ENCODE measurements at places on chromosomes 12 and 14. TPM values are rescaled to one million over a fixed set of nuclear protein-coding genes. Genes with fewer than 3 reads are reported as not detected.

RBM19 gene
- 39.4 TPM for total RNA-seq

SMCO3 gene
- total RNA-seq = not detected

DNA sequence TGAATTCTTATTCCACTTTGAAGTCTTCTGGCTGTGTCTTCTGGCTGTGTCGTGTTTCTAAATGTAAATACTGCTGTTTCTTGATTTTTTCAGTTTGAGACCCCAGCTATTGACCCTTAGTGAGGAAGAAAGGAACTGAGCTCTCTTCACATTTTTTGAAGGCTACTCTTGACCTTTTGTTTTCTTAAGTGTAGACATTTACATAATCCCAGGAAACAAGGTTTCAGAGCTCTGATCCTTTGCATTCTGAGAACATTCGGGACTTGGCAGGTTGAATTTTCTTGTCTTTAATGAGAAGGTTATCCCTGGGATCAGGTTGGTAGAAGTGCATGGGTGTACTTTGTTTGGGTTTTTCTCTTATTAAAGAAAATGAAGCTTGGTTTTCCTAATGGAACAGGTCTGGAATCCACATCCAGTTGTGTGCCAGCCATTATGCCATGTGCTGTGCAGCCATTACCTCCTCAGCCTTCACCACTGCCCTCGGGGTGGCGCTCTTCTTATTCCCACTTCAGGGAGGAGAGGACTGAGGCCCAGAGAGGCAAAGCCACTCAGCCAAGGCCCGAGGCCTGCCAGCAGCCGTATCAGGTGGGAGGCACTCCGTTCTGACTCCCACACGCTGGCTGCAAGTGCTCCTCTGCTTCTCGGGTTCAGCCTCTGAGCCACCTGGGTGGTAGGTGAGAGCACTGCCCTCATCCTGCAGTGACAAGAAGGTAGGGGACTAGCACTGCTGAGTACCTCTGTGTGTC lies 120.9 kb downstream of the BEGAIN start:
- H3K4me3 ChIP-seq = no peak overlapping the region
- no peak overlapping the region for H3K27ac ChIP-seq
- H3K4me1 ChIP-seq = peaks cover 1% of the 10 kb centered on the region
- H3K36me3 ChIP-seq = peaks cover 3% of the 10 kb centered on the region

DNA sequence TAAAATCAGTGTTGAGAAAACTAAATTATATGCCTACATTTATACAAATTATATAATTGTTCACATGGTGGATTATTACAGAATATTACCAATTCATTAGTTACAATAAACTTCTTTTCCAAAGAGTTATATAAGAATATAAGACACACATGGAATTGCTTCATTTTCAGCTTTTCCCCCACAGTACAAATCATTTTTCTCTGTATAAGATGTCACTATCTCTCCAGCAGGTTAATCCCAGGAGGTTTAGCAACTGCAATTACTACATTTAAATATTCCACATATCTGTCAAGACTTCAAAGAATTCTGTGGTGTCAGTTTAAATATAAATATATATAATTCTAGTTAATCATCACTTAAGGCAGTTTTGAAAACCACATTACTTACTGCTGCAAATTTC lies 59.6 kb upstream of the G2E3 start:
- no peak overlapping the region for H3K27ac ChIP-seq
- H3K4me1 ChIP-seq = no peaks in the 10 kb centered on the region
- DNase-seq = no peak
- H3K27me3 ChIP-seq = no peaks in the 10 kb centered on the region
- no peak overlapping the region for H3K4me3 ChIP-seq
- H3K36me3 ChIP-seq = no peaks in the 10 kb centered on the region
